Effector CD8-positive, alpha-beta T cell (primary cell): ENCODE measurements at places on chromosomes 7 and 10.

DNA sequence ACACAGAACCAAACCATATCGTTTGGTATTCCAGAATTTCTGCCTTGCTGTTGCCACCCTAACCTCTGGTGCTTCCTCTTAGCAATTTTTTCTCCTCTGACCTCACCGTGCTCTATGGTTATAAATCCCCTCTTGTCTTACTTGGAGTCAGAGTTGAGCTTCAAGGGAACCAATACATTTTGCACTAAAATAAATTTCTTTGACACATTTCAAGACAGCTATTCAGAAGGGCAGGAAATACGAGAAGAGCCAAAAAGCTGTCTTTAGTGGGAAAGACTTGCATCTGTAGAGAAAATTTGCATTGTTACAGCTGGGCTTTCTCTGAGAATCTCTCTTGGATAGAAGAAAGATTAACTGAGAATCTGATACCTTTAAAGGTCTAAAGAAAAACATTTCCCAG is 14.5 kb upstream of the AKR1C2 start:
- DNase-seq: no peak

GRCh38 chr7:139675127-139676125 is 102.4 kb downstream of the HIPK2 start:
- DNase-seq: no peak

- no peak for DNase-seq
Observed at GRCh38 chr10:21530641-21531040, 3.4 kb upstream of the MLLT10 start.

DNA sequence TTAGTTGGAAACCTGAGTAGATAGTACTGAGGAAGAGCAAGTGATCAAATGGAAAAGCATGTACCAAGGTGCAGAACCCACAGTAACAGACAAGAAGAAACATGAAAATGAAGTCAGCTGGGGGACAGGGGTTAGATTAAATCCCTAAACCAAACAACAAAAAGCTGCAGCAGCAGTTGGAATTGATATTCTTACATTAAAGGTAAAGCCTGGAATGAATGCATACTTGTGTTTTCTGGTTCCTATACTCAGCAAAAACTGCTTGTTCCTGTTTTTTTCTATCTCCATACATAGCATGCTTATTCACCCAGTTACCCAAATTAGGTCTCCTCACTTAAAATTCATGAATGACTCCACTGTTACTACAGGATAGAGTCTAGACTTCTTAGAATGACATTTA is 92.4 kb downstream of the TPST1 start:
- no peak for DNase-seq

DNA sequence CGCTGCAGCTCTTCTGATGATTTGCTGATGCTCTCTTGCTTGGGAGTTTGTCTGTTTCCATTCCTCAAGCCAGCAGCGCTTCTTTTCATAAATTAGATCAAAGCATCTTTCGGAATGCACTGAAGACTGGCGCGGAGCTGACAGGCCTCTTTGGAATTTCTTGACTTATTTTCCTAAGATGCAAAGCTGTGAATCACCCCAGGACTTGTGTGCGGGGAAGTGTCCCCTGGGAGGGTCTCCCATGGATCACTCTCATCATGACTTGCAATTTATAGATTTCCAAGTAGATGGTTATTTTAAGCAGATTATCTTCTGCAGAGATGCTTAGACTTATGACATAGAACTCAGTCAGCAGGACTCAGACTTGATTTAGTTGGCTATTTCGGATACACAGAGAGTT is 467.2 kb downstream of the TCERG1L start:
- no peak for DNase-seq

GRCh38 chr10:110497438-110498086 is at the start of gene DUSP5:
TSS of gene DUSP5 (plus strand) at chr10:110497907. CDS start at chr10:110498122, 215 bp downstream.
- peak; percentile 95 for DNase-seq

DNA sequence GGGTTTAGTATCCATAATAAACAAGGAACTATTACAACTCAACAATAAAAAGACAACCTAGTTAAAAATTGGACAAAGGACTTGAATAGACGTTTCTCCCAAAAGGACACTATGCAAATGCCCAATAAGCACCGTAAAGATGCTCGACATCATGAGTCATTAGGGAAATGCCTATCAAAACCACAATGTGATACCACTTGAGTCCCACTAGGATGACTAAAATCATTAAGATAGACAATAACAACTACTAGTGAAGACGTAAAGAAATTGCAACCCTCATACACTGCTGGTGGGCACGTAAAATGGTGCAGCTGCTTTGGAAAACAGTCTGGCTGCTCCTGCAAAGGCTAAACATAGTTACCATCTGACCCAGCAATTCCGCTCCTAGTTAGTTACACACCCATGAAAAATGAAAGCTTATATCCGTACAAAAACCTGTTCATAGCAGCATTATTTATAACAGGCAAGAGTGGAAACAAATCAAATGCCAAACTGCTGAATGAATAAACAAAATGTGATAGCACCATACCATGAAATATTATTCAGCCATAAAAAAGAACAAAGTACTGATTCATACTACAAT is 17.3 kb downstream of the CCDC3 start:
- no peak for DNase-seq

DNA sequence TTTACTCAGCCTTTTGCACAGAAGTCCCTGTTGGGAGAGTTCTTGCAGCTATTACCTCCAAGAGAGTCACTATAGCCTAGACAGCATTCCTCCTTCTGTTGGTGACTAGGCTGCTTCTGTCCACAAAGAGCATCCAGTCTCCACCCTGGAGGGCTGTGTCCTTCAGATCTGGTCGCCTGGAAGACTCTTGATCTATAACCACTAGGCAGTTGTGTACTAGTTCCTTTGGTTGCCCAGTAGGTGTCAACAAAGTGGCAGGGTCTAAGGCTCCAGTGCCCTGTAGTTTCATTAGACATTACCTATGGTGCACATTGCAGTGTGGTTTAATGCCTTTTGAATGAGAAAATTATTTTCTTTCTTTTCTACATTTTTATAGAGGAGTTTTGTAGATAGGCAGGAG is 11.3 kb upstream of the AKR1C2 start:
- no peak for DNase-seq

GRCh38 chr7:83355143-83355542 is 192.5 kb upstream of the PCLO start:
- DNase-seq: no peak

GRCh38 chr10:76086761-76087639 is 655.6 kb downstream of the LRMDA start:
- DNase-seq: no peak

DNA sequence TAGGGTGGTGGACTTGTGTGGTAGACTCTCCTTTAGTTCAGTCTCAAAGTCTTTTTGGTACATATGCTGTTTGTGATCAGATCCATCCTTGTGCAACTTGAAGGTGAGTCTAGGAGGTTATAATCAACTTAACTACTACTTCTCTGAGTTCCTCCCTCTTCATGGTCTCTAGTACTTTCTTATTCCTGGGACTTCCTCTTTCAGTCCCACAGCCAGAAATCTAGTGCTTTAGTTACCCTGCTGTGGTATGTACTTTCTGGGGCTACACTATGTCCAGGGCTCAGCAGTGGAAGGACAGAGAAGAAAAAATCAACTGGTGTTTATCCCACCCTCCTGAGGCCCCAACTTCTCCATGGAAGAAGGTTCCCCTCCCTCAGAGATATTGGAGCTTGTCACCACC is 19.4 kb upstream of the ATAD1 start:
- DNase-seq: no peak

GRCh38 chr7:1673581-1674118 is 3.6 kb downstream of the ELFN1 start:
- no peak for DNase-seq

- DNase-seq: no peak
Observed at GRCh38 chr7:80453699-80454340, 58.0 kb downstream of the GNAT3 start.

DNA sequence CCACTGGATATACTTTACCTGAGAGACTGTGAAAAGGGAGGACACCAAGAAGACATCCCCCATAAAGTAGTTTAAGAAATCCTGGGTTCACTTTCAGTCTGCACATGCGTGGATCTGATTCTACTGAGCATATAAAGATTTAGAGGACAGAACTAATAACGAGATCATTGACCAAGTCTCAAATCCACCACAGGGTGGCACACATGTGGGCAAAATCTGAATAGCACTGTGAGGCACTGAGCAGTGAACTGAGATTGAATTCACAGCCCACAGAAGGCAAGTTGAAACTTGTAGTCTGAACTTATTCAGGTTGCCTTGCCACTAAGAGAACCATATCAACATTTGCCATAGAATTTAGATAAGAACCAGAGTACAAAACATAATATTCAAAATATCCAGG is 818.6 kb downstream of the GRID1 start:
- no peak for DNase-seq

GRCh38 chr7:55189146-55189766 is 170.4 kb downstream of the EGFR start:
- no peak for DNase-seq

DNA sequence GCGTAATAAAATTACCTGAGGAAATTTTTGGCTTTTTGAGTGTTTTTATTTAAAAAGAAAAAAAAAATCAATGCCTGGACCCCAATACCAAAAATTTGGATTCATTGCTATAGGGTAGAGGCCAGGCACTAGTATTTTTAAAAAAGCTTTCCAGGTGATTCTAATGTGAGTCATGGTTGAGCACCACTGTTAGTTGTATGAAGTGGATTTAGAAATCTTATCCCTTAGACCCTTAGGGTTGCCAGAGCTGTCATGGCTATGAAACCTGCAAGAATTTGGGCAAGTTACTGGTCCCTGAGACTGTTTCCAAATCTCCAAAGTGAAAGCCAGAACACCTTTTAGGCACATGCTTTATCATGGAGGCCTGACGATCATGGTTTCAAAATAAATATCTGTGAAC is 262.5 kb downstream of the AHR start:
- DNase-seq: no peak

- no peak for DNase-seq
Observed at GRCh38 chr7:150307129-150307528, 16.0 kb upstream of the LRRC61 start.

DNA sequence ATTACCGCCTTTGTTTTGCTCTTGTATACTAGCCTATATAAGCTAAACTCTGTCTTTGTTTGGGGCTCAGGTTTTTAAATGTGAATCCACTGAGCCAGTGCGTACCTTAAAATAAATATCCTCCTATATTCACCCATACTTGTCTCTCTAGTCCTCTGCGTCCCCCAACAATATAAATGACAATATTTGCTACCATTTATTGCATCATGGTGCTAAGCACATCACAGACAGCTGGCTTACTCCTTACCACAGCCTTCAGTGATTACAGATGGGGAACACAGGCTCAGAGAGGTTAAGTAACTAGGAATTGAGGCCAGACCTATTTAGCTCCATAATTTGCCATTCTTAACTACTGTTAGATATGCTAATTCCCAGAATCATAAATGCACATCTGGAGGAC is 3.4 kb upstream of the ADCK2 start:
- no peak for DNase-seq

DNA sequence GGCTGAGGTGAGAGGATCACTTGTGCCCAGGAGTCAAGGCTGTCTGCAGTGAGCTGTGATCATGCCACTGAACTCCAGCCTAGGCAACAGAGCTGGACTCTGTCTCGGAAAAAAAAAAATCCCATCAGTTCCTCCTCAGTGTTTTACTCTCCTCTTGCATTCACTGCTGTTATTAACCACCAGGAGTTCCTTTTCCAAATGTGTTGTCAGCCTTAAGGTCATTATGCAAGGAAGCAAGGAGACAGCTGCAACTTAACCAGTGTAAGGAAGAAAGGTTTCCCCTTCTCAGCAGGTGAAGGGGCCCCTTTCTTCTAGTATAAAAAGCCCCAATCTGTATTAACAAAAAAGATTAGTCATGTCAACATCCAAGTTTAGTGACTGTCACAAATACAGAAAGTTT is 86.6 kb upstream of the LEP start:
- no peak for DNase-seq

GRCh38 chr10:91779011-91779605 is 19.1 kb upstream of the TNKS2 start:
- DNase-seq: no peak

- no peak for DNase-seq
Observed at GRCh38 chr7:114943530-114943929, 21.6 kb downstream of the MDFIC start.

GRCh38 chr7:116786791-116787443 is 75.5 kb upstream of the CAPZA2 start:
- no peak for DNase-seq

DNA sequence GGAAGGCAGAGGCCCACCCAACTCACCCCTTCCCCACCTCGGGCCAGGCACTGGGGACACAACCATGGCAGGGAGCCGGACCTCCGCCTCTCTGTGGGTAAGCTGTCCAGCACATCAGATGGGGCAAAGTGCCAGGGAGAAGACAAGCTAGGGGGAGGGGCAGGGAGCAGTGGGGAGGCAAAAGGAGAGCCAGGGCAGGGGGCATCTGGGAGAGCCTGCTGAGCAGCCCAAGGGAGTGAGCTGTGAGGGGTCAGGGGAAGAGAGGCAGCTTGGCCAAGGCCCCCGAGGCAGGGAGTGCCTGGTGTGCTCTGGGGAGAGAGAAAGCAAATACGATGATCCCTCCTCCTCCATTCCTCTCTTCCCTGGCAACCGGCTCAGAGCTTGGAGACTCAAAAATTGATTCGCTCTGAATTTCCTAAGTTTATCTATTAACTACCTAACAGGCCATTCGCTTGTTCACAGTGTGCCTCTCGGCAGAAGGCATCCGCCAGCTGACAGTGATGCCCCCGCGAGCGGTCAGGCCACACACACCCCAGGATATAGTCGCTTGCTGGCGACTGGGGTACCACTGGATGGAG is 4.5 kb downstream of the CAMK2B start:
- no peak for DNase-seq

- no peak for DNase-seq
Observed at GRCh38 chr7:137166363-137166762, 177.2 kb downstream of the PTN start.

DNA sequence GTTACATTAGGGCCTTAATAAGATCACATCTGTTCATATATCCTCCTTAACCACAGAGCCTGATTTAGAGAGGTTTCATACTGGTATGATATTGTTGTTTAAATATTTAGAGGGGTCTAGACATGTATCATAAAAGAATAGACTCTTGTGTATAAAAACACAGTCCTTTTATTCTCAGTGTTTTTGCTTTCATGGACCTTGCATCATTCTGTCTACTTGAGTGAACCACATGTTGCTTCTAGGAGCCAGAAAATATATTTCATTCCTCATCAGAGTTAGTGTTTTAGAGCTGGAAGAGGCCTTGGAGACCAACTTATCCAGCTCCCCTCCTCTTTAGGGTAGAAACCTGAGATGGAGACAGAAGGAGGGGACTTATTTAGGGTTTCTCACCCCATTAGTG is 312.8 kb downstream of the LRMDA start:
- no peak for DNase-seq

DNA sequence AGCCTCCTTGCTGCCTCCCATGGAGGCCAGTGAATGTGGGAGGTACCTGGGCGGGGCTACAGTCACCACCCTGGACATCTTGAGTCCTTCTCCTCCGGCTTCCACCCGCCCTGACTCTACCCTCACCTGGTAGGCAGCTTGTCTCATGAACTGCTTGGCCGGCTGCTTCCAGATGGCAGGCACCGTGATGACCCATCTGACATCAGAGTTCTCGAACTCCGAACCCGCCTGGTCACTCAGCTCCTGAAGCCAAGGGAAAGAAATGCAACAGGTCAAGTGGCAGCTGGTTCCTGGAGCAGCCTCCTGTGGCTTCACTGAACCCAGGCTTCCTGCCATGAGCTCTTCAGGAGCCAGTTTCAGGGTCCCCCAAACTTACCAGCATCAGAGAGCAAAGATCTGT is 50.1 kb downstream of the HSPA12A start:
- no peak for DNase-seq

- no peak for DNase-seq
Observed at GRCh38 chr10:43912469-43912868, 263.8 kb upstream of the ZNF32 start.

- no peak for DNase-seq
Observed at GRCh38 chr7:9498303-9498702, 1064.9 kb downstream of the NXPH1 start.

- no peak for DNase-seq
Observed at GRCh38 chr10:13613519-13613918, 26.8 kb downstream of the PRPF18 start.
